ENCODE measurements at places on chromosomes 1 and 21.

- no peak for DNase-seq
These were observed 104.0 kb downstream of the NIBAN1 start for GRCh38 chr1:184870319-184870718.

GRCh38 chr1:206804156-206804737, 32.0 kb upstream of the IL10 start:
- no peak for DNase-seq

DNA sequence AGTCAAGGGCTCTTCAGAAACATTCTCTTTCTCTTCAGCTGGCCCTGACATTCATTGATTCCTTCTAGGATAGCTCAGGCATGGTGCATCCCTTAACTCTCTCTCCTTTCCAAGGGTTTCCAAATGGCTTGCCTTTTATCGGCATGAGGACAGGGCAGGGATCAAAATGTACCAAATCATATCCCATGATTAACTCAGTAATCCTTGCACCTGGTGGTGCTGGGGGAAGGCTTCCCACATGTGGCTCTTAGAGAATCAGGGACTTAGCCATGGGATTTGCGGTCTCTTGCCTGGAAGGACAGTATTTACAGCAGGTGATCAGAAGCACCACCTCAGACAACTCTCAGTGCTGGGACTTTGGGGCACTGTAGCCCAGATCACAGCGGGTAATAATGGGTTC, 46.2 kb upstream of the EDEM3 start:
- no peak for DNase-seq

DNA sequence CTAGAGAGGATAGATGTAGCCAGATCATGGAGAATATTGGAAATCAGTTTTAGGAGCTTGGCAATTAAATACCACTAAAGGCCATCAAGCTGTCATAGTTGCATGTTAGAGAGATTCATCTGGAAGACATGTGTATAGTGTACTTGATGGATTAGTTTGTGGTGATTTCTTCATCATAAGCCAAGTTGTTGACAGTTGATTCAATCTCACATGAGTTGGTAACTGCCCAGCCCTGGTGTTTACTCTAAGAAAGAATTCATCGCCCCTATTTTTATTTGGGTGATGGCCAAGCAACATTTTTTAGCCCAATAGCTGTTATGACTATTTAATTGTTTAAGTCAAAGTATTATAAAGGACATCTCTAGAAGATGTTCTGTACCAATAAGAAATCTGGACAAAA, 737.6 kb downstream of the PLA2G4A start:
- DNase-seq: no peak

DNA sequence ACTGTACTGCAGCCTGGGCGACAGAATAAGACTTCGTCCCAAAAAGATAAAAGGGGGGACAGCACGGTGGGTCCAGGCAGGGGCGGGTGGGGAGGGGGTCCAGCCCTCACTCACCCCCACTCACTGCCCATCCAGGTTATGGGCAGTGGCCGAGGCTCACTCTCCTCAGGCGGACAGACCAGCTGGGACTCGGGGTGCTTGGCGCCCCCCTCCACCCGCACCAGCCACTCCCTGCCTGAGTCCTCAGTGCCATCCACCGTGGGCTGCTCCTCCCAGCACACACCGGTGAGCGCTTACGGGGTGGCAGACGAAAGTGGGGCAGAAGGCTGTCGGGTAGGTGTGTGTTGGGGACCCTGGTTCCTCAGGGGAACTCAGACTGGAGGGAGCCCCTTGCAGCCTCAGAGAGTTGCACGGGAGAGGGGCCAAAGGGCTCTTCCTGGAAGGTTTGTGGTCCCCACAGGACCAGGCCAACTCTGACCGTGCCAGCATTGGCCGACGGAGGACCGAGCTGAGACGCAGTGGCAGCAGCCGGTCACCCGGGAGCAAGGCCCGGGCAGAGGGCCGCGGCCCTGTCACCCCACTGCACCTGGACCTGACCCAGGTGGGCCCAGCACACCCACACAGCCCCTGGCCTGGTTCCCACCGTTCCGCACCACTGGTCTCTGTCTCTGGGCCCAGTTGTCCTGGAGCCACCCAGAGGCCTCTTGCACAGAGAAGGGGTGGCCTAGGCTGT, 6.6 kb downstream of the PLEKHN1 start:
- DNase-seq: no peak

DNA sequence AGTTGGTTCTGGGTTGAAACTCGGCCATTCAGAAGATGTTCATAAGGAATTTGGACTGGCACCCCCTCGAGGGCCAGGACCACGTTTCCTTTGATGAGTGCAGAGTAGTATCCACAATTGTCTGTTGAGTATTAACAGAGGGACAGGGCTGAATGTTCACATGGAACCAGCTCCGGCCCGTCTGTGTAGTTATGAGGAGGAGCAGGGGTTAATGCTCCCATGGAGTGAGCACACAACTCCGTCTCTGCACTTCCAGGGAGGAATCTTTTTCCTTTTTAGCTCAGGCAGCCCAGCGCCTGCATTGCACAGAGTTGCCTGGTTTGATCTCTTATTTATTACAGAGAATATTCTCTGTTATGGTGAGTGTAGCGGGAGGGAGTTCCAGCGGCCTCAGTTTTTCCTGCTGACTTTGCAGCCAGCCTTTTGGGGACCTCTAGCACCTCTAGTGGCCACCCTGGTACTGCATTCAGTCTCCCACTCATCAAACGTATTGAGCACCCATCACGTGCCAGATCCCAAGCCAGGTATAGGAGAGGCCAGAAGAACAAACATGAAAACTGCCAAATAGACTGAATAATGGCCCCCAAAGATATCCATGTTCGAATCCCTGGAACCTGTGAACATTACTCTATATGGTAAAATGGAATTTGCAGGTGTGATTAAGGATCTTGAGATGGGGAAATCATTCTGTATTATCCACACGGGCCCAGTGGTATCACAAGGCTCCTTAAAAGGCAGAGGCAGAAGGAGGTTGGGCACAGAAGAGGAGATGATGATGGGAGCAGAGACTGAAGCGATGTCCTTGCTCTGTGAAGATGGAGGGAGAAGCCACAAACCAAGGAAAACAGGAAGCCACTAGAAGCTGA, 167.7 kb upstream of the CSF3R start:
- DNase-seq: peak; percentile 80

DNA sequence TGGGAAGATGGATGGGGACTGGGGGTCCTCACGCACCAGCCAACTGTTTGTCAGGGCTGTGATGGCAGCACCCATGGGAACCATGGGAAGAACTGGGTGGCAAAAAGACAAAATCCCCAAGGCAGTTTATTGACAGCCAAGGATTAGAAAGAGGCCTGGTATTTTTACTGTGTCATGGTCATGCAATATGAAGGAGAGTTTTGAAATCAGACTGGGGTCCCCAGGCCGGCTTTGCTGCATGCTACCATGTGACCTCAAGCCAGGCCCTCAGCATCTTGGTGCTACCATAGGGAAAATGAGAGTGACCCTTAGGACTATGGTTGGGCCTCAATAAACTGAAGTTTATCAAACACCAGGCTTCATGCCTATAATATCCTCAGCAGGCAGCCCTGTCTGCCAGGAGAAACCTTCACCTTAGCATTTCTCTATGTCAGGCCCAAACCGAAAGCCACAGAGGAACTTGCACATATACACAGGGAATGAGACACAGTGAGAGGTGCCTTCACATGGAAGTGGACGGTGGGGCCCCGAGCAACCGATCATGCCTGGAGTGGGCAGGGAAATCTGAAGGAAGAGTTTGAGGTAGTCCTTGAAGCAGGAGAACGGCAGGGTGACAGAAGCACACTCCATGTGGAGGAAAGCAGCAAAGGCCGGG, 203.2 kb downstream of the HIVEP3 start:
- no peak for DNase-seq

GRCh38 chr1:164380893-164381292, 178.1 kb upstream of the PBX1 start:
- DNase-seq: no peak

GRCh38 chr1:185478877-185479276, 161.8 kb upstream of the IVNS1ABP start:
- DNase-seq: no peak

- no peak for DNase-seq
These were observed 7.8 kb downstream of the TNFRSF18 start for GRCh38 chr1:1198423-1199140.

DNA sequence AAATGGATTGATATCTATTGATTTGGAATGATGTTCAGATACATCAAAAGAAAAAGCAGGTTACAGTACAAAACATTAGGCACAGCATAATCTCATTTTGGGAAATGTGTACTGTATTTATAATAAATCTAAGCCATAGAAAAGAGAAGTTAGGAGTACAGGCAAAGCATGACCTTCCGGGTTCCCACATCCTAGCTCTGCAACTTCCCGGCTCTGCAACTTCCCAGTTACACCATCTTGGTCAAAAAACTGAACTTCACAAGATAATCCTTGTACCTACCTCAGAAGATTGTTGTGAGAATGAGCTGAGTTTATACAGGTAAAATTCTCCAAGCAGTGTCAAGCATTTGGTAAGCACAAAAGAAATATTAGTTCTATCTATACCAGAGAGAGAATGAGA, 21.7 kb upstream of the SLC44A3 start:
- no peak for DNase-seq

DNA sequence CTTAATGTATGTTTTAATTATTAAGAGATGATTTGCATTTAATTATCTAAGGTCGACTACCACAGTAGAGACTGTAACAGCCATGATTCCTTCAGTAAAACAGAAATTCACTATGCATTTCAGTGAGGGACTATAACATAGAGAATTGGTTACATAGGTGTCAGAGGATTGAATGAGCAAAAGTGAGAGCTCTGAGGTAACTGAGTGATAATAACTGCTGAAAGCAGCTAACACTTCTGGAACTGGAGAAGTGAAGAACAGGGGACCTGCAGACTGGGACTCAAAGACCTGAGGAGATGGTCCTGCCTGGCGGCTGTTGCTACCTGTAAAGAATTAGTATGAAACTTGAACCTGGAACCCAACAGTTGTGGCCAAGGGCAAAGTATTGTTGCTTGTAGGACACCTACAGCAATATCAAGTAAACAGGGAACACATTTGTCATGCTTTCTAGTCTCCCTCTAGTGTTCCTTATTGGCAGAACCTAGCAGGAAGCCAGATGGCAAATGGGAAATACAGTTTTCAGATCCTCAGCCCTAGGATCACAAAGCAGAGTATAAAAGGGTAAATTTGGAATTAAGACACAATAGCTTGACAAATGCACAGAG, 110.6 kb downstream of the HS2ST1 start:
- DNase-seq: peak; percentile 12

- DNase-seq: no peak
These were observed 31.4 kb downstream of the GNG12 start for GRCh38 chr1:67801903-67802302.

GRCh38 chr1:18505666-18506065, 24.9 kb downstream of the KLHDC7A start:
- DNase-seq: no peak

DNA sequence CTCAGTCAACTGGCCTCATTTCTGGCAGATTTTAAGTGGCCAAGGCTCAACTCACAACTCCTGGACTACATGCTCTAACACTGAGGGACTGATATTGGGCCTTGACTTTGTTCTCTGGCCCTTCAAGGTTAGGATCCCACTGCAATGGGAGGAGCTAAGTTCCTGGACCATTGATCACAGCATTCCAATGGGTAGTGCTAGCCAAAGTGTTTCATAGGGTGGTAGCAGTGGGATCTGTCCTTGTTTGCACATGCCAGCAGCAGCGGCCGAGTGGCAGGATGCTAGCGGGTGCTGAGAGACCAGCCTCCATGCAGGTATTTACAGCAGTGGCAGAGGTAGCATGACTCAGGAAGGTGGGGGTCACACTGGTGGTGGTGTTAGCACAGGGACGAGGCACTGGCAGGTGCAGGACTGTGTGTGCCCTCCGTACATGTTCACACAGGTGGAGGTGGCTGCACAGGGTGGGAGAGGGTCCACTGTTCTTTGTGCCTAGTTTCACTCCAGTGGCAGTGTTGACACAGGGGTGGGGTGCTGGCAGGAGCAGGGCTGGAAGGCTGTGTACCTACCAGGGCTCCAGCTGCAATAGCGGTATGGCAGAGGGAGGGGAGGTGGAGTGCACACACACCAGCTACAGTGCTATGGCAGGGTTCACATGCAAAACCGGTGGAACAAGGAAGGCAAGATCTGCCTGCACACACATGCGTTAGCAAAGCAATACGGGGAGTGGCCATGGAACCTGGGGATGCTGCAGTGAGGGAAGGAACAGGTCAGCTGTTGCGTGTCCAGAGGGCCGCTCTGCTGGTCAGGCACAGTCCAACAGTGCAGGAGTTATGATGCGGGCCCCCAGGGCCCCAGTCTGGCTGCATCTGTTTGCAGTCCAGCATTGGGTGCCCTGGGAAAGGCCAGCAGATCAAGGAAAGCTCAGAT, 51.7 kb downstream of the COL24A1 start:
- no peak for DNase-seq

DNA sequence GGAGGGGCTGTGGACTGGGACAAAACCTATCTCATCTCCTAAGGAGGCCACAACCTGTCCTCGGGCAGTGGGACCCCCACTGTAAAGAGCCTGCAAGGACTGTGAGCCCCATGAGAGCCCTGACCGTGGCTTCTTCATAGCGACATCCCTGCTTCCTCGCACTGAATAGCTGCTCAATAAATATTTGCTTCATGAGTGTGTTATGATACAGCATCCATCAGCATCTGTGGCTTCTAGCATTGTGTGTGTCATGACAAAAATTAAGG, 40.5 kb upstream of the CSF3R start:
- no peak for DNase-seq

GRCh38 chr1:223776075-223776814, 63.9 kb downstream of the CAPN2 start:
- DNase-seq: no peak

- no peak for DNase-seq
These were observed 150.4 kb upstream of the NEGR1 start for GRCh38 chr1:72432645-72433267.

- no peak for DNase-seq
These were observed 16.0 kb downstream of the RBBP4 start for GRCh38 chr1:32666901-32667566.

- no peak for DNase-seq
These were observed 32.6 kb downstream of the ATP1B1 start for GRCh38 chr1:169138866-169139670.

- DNase-seq: no peak
These were observed 337.5 kb downstream of the KCNH1 start for GRCh38 chr1:210796421-210796820.

DNA sequence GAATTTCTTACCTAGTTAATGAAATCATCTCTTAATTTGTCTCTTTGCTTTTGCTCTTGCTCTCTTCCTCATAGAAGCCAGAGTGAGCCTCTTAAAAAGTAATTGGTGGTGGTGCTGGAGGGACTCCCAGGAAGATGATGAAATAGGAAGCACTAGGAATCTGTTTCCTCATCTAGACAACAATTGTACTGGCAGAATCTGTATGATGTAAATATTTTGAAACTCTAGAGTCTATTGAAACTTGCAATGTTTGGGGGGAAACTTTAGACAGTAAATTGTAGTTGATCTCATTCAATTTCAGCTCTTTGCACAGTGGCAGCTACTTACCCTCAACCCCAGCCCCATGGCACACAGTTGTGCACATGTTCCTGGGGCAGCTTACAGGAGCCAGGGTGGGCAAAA, 10.6 kb downstream of the RGSL1 start:
- DNase-seq: no peak

GRCh38 chr1:29556657-29557056, 320.3 kb downstream of the PTPRU start:
- DNase-seq: no peak
